ENCODE measurements at places on chromosomes 7 and 10. TPM values are rescaled to one million over a fixed set of nuclear protein-coding genes. Genes with fewer than 3 reads are reported as not detected.
A peak's percentile ranks its signal among the peaks of the same experiment; 100 is the strongest.

DNA sequence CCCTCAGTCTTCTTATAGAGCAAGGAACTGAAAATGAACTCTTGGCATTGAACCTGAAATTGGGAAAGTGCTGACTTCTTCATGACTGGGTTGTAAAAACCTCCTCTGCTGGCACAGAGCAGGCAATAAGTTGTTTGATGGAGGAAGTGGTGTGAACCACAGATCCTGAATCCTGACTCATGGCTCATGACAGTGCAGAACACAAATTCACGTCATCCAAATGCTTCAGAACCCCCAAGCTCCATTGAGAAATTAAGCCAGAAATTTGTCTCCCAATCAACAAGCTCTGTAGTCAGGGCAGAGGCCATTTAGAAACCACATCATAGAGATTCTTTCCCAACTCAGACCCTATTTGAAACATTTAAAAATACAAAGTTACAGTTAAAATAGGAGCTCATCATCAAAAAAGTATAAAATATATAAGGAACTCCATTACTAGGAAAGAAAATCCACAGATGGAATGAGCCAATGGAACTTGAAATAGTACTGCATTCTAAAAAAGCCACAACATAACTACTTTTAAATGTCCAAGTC is 10.3 kb upstream of the STK17A start:
- peak; percentile 99 for DNase-seq

DNA sequence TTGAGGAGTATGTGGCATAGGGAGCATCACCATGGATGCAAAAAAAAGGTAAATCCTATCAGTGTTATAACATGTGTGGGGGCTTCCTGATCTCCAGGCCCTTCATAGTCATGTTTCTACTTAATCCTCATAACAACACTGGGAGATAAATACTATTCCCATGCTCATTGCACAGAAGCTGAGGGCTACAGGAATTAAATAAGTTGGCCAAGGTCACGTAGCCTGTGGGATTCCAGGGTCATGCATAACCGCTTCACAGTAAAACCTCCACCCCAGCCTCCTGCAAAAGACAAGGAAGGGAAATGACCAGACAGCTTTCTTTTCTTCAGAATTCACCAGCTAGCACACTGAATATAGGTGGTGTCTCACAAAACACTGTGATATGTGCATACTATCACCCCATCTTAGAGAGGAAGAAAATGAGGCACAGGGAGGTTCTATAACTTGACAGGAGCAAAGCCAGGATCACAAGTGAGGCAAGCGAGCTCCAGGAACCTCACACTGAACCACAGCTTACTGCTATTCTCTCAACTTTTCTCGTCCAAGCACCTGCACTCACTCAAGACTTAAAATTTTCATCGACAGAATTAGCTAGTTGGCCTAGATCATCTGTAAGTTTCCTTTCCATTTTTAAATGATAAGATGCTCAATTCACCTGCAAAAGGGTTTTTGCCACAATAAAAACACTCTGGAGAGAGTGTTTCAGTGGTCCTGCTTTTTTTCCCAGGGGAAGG is 13.4 kb downstream of the JAZF1 start:
- no peak for DNase-seq

GRCh38 chr7:26948617-26949118 is 84.3 kb upstream of the SKAP2 start:
- DNase-seq = peak; percentile 98

DNA sequence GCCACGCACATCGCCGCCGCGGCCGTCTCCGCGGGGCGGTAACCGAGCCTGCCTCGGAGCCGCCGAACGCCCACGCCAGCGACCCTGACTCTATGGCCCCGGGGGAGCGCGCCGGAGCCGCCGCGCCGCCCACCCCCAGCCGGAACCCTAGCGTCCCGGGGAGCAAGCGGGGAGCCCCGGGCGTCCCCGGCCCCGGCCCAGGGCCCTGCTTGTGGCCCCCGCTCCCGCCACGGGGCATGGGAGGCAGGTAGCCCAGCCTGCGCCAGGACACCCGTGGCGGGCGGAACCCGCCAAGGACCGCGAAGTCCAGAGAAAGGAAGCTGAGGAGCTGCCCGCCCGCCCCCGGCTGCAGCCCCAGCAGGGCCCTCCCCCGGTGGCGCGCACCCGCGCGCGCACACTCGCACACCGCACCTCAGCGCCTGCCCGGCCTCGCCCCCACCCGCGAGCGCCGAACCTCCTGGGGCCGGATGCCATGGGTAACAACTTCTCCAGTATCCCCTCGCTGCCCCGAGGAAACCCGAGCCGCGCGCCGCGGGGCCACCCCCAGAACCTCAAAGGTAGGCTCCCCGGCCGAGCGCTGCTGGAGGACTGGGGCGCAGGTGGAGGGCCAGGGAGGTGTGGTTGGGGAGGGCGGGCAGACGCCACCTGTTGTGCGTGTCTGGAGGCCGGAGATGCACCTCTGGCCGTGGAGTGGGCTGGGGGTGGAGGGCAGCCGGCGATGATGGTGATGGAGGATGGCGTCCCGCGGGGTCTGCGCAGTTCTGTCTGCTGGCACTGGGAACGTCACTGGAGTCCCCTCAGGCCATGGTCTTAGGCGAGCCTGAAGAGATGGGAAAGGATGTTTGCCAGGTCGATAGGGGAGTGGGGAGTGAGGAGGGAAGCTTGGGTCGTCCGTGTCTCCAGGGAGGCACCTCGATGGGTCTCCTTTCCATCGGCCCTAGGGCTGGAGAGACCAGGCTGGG is 692 bp downstream of the NEURL1 start:
- DNase-seq = no peak

GRCh38 chr7:99955247-99955646 is 20.6 kb downstream of the AZGP1 start:
- peak; percentile 18 for DNase-seq

DNA sequence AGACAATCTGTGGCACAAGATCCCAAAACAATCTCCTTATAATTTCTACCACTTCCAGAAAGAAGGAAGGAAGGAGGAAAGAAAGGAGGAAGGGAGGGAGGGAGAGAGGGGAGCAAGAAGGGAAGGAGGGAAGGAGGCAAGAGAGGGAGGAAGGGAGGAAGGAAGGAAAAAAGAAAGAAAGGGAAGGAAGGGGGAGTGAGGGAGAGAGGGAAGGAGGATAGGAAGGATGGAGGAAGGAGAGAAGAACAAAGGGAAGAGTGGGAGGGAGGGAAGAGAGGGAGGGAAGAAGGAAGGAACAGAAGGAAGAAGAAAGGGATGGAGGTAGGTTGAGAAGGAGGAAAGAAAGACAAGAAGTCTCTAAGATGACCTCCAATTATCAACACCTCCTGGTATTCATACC is 185.5 kb upstream of the NFE2L3 start:
- no peak for DNase-seq

GRCh38 chr7:156661637-156662036 is 21.1 kb downstream of the RNF32 start:
- DNase-seq = no peak

- no peak for DNase-seq
Observed at GRCh38 chr7:1651031-1651446, 19.0 kb upstream of the ELFN1 start.

KLF14 gene
- 0.04 TPM for polyA plus RNA-seq

SPDYE1 gene
- not detected for polyA plus RNA-seq

OPN1SW gene
- polyA plus RNA-seq = not detected

All from foreskin keratinocyte (primary cell).